ENCODE measurements at places on chromosomes 4 and X. TPM values are rescaled to one million over a fixed set of nuclear protein-coding genes. Genes with fewer than 3 reads are reported as not detected.

Gene MORC4
- polyA plus RNA-seq, result 20.5 TPM

Gene CLTRN
- polyA plus RNA-seq, result 19.3 TPM

Gene SASH3
- 1.8 TPM for polyA plus RNA-seq

Gene TKTL2
- 0.08 TPM for polyA plus RNA-seq

Gene DRD5
- 0.69 TPM for polyA plus RNA-seq

Gene FHIP1A
- polyA plus RNA-seq, result 5.8 TPM

Gene RIBC1
- polyA plus RNA-seq, result 3.4 TPM

Gene SPINK2
- polyA plus RNA-seq, result not detected

Measured in left renal cortex interstitium (tissue), 4 donors.